ENCODE measurements at places on chromosomes 6 and 20.

DNA sequence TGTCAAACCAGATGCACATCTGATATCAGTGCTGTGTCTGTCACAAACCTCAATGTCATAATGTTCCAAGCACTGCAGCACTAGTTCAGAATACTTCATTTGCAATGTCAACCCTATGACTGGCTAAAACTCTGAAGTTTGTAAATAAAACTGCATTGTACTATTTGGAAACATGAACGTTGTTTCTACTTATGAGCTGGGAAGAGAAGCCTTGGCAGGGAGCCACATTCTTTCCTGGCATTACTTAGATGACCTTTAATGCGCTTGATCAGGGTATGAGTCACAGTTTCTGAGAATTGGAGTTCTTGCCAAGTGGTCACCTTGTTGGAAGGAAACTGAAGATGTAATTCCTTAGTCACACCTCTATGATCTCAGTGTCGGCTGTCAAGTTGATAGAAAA lies 664.8 kb upstream of the MMS22L start:
- no peak for DNase-seq

DNA sequence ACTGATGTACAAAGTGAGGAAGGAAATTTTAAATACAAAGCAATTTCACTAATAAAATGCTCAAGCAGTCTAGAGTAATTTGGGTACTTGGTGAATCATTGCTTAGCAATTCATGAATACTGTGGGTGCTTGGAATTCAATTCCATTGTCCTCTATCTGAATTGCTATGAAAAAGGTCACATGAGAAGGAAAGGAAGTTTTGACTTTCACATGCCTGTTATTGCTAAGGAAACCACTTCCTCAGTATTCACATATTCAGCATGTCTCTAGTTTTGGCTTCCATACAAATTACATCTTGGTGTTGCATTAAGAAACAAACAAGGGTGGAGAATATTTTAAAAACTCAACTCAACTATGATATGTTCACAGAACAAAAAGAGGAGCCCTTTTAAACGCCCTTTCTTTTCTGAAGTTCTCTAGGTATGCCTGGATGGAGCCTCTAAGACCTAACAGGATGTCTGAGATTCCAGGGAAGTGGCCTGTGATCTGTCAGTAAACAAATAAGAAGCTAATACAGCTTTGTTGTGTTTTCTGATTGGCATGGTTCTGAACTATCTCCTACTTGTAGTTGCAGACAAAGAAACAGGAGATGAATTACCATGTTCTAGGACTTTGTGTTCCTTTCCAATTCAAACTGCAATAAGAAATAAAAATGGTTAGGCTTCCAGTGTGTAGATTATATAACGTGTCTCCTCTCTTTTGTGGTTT lies 190.4 kb downstream of the OGFRL1 start:
- DNase-seq = no peak

DNA sequence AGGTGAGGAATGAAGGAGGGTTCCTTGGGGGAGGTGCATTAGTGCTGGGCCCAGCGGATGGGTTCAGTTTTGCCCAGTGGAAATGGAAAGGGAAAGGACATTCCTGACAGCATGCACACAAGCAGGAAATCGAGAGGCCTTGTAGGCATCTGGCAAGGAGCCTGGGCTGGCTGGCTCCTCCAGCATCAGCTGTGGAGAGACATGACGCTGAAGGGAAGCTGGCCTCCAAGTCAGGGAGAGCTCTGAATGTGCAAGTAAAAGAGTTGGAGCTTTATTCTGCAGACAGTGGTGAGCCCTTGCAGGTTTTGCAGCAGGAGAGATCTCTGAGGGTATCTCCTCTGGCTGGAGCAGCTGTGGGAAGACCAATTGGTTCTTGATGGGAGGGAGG lies 154.3 kb downstream of the MRPL14 start:
- no peak for DNase-seq

DNA sequence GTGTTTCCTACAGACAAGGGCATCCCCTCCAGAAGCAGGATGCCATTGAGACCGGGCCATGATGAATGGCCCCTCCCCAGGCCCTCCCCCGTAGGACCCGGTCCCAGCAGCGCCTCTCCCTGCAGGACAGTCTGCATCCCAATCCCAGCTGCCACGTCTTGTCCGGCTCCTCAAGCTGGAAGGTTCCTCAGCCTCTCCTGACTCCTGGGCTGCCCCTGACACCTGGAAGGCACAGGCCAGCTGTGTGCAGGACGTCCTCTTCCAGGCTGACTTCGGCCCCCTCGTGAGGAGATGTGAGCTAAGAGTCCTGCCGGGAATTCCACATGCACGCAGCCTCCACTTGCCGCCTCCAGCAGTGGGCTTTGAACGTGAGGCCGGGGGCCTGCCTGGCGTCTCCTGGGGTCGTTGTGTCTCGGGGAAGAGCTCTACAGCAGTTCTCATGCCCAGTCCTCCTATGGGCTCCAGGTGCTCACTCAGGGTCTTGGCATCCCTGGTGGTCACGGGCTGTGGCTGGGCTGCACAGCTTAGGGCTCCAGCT lies 64.4 kb downstream of the TAF4 start:
- no peak for DNase-seq

DNA sequence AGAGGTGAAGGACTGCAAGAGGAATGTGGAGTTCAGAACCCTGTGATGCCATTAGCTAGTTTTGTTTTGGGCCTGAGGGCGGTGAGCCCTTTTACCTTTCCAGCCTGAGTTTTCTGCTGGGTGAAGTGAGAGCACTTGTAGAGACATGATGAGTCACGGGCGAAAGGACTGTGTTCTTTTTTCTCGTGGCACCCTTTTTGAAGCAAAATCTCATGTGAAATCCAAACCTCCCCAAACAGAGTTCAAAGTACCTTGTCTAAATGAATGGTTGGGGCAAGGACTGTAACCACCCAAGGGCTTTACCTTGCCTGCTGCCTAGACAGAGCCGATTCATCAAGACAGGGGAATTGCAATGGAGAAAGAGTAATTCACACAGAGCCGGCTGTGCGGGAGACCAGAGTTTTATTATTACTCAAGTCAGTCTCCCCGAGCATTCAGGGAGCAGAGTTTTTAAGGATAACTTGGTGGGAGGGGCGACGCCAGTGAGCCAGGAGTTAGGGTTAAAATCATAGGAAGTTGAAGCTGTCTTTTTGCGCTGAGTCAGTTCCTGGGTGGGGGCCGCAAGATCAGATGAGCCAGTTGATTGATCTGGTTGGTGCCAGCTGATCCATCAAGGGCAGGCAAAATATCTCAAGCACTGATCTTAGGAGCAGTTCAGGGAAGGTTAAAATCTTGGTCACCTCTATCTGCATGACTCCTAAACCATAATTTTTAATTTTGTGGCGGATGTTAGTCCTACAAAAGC lies 25.8 kb downstream of the SAMD5 start:
- no peak for DNase-seq

- DNase-seq = no peak
Observed at GRCh38 chr20:46093531-46093930, 3.8 kb upstream of the NCOA5 start.

- no peak for DNase-seq
Observed at GRCh38 chr20:45503403-45503802, 12.0 kb downstream of the SPINT3 start.

DNA sequence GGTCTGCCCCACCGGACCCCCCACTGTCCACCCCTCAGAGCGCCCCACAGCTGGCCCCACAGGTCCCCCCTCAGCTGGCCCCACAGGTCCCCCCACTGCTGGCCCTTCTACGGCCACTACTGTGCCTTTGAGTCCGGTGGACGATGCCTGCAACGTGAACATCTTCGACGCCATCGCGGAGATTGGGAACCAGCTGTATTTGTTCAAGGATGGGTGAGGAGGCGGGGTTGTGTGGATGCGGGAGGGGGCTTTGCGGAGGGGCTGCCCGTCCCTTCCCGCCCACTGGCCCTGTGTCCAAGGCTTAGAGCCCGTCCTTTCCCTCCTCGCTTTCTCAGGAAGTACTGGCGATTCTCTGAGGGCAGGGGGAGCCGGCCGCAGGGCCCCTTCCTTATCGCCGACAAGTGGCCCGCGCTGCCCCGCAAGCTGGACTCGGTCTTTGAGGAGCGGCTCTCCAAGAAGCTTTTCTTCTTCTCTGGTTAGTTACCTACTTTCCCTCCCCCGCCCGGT lies 4.7 kb downstream of the MMP9 start:
- no peak for DNase-seq

DNA sequence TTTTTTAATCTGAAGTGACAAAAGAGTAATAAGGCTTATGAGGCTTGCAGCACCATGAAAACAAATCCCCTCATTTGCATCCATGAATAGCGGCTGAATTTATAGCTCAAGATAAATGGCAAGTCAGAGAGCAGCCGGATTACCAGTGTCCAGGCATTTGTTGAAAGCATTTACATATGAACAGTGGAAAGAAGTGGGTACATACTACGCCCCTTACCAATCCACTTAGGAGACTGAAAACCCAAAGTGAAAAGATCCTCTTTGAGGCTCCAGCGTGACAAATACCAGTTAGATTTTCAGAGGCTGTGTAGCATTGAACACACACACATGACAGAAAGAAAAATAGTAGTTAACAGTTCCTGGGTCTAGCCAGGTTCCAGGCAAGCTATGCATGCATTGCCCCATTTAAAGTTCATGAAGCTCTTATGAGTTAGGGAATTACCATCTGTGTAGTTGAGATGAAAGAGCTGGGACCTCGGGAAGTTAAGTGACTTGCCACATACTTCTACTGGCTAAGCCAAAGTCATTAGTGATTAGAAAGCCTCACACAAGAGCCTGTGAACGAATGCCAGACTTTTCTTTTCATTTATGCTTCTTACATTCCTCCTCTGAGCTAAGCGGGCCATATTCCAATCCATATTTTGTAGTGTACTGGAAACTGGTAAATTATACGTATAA lies 28.3 kb upstream of the NHSL1 start:
- no peak for DNase-seq

DNA sequence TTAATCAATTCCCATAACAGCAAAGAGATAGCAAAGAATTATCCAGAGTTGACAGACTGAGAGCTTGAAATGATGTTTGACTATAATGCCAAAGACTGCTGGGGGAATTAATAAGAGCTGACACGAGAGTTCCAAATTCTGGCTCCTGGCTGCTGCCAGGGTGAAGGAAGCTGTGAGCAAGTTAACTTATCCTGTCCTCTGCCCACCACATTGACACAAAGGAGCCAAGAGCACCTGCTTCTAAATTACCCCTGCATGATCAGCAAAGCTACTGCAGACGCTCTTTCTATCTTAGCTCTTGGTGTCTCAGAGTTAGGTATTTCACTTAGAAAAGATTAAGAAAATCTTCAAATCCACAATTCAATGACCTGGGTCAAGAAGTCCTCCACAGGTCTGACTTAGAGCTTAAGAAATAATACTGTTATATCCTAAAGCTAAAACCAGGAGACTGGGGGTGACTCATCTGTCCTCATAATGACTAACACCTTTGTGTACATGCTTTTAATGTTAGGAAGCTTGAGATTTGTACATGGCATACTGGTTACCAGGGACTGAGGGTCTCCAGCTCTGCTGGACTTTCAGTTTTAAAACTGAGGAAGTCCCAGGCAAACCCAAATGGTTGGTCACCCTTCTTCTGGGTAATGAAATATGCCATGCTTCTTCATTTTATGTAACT lies 13.2 kb upstream of the FRK start:
- DNase-seq = no peak

- DNase-seq = no peak
Observed at GRCh38 chr6:125510405-125510804, 208.6 kb upstream of the HDDC2 start.

DNA sequence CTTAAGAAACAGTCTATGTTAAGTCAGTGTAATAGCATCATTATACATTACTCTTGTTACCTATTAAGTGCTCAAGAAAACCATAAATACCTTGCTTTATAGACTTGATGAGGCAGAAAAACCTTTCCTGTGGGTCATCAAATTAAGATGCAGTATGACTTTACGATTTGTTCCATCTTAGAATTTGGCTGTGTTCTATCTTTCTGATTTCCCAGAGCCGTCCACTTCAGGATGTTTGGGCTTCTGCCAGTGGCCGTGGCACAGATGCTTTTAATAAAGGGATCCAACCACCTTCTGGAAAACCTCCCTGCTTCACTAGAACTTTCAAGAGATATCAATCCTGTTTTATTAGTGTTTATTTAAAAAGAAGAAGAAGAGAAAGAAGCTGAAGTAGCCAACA lies 71.2 kb downstream of the PDE7B start:
- no peak for DNase-seq

- DNase-seq = no peak
Observed at GRCh38 chr20:60402189-60403058, 444.2 kb downstream of the CDH26 start.

GRCh38 chr6:129671442-129672340 lies 38.3 kb downstream of the ARHGAP18 start:
- no peak for DNase-seq

DNA sequence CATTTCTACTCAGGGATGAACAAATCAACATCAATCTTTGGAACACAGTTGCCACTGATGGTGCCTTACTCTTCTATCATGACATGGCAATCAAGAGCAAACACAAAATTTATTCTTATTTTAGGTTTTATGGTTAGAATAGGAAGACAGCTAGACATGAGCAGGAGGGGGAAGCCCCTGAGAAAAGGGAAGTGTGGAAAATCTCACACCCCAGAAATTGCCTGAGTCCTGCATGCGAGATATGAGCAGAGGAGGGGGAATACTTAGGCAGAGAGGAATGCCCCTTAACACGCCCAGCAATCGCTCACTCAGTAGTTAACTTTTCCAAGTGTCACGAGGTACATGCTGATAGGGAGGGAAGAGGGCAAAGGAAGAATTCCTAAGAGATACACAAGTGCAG lies 79.3 kb downstream of the PLG start:
- DNase-seq = no peak

- no peak for DNase-seq
Observed at GRCh38 chr6:7546020-7546369, 4.5 kb downstream of the DSP start.

GRCh38 chr20:38514185-38514584 lies 41.5 kb downstream of the RALGAPB start:
- no peak for DNase-seq

DNA sequence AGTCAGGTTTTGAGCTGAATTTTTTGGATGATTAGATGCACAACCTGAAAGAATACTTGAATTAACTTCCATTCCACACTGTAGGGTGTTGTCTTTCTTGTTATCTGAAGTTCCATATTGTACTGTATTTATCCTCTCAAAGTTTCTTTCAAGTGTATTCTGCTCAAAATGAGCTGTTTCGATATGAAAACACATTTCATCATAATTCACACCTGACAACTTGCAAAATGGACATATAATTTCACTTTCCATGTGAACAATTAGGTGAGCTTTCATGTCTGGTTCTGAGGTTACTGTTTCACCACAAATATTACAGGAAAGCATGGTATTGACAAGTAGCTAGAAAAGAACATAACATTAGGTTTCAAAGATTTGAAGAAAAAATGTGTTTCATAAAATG lies 1.7 kb downstream of the ZUP1 start:
- no peak for DNase-seq

GRCh38 chr6:134261766-134262165 lies 56.1 kb downstream of the SGK1 start:
- no peak for DNase-seq

- DNase-seq = no peak
Observed at GRCh38 chr6:142871910-142872331, 73.1 kb downstream of the HIVEP2 start.

- DNase-seq = no peak
Observed at GRCh38 chr20:44208770-44209169, 1.8 kb downstream of the OSER1 start.

Measured in NCI-H2081 treated with DMSO at 0.1 percent for 48 hours (cell line).